CD4-positive, alpha-beta T cell treated with Interleukin-4 for 4 hours (primary cell): ENCODE measurements at places on chromosomes 1 and 21.
A peak's percentile ranks its signal among the peaks of the same experiment; 100 is the strongest.

DNA sequence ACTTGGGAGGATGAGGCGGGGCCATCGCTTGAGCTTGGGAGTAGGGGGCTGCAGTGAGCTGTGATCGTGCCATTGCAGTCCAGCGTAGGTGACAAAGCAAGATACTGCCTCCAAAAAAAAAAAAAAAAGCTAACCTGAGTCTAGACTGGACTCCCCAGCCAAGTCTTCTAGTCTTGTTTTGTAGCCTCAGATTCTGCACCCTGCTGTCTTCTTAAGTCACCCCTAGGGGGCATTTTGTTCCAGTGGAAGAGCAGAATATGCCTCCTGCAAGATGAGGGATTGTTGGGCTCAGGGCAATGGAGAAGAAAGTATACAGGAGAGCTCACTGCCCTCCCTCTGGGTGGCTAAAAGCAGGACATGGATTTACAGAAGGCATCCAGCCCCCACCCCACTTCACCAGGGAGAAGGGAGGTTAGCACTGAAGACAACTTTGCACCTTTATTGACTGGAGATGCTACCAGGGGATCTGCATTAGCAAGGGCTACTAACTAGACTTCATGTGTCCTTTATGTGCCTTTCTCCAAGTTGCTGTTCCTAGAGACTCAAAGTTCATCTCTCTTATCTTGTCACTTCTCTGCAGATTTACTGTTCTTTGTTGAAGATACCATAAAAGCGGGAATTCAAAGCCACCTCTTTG lies 15.3 kb upstream of the RNF187 start:
- DNase-seq, result peak; percentile 42

DNA sequence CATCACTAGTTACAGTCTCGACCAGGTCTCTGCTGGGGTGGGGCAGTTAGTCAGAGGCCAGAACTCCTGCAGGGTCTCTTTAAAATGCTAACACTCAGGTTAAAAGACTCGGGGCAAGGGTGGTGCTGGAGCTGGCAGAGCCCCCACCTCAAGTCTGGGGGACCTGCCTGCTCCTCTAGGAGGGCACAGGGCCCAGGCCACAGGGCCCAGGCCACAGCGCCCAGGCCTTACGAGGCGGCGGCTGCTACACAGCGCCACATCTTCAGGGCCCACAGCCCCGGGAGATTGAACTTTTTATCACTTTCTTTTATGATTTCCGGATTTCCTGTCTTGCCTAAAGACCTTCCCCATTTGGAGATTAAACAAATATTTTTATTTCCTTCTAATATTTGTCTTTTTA lies 10.4 kb downstream of the MPZ start:
- DNase-seq, result no peak

DNA sequence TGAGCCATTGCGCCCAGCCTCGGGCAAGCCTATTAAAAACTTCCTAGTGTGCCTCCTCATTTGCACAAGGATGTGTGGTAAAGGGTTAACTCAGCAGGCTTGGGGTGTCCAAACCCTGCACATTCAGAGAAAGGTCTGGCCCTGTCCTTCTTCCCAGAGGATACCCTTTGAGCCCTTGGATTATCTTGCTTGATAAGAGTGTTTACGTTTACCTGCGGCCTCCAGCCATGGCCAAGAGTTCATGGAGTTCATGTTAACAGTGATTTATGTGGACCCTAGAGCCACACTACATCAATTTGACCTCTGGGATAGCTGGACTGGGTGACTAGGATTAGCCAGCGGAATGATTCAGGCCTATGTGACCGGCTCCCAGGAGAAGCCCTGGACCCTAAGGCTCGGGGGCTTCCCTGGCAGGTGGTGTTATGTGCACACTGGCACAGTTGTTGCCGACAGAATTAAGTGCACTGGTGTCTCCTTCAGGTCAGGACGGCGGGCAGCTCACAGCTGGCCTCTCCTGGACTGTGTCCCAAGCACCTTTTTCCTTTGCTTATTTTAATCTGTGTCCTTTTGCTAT lies 7.7 kb upstream of the TCP10L start:
- DNase-seq, result no peak

GRCh38 chr21:36310016-36310415 lies 10.0 kb upstream of the MORC3 start:
- DNase-seq, result peak; percentile 64

GRCh38 chr1:23528250-23528978 lies 2.6 kb downstream of the E2F2 start:
- DNase-seq, result peak; percentile 90

- no peak for DNase-seq
These were observed 13.5 kb upstream of the CACNA1E start for GRCh38 chr1:181469829-181470228.

DNA sequence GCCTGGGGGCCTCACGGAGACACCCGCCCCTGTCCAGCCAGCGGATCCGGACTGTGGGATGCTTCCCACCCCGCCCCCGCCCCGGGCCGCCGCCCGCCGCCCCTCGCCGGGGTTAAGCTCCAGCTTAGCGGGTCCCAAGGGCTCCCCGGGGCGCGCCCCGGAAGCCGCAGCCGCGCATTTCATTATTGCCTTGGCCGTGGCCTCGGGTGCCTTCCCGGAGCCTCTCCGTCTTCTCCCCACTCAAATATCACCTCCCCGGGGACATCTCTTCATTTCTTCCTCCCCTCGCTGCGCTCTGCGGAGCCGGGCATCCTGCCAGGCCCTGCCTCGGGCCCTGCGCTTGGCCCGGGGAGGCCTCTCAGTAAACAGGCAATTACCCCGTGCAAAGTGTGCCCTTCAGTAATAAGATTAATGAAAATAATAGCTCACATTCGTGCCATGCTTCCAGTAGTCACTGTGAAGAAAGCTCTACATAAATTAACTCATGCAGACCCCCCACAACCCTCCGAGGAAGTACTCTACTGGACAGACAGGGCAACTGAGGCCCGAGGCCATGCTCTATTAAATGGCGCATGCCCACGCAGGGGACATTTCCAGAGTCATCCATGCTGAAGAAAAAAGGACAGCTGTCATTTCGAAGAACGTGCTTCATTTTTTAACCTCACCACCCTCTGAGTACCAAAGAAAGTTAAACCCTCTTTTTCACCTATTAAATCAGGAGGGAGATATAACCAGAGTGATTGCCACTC lies 49.9 kb upstream of the LAPTM5 start:
- no peak for DNase-seq

DNA sequence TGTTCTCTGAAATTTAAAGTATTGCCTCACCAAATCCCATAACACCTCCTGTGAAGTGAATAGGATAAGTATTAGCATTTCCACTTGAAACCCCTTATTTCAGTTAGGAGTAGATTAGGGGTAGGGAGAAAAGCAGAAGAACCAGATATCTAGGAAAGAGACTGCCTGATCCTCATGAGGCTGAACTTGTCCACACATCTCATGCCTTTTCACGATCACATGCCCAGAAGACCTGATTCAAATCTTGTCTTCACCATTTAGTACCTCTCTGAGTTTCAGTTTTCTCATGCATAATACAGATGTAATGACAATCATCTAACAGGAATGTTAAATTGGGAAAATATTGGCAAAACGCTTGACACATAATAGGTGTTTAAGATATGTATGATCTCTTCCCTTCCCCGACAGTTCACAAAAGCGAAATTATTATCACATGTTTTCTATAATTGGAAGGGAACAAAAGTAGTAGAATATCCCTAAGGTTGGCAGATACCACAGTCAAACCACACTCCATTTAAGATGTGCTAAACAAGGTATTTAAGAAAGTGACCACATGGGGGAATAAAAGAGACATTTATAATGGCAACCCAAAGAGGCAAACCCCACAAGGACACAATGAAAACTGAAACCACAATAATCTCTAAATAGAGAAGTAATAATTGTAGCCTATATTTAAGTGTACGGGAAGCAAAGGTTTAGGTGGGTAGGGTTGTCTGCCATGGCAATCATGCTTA lies 25.2 kb downstream of the GFI1 start:
- peak; percentile 39 for DNase-seq

DNA sequence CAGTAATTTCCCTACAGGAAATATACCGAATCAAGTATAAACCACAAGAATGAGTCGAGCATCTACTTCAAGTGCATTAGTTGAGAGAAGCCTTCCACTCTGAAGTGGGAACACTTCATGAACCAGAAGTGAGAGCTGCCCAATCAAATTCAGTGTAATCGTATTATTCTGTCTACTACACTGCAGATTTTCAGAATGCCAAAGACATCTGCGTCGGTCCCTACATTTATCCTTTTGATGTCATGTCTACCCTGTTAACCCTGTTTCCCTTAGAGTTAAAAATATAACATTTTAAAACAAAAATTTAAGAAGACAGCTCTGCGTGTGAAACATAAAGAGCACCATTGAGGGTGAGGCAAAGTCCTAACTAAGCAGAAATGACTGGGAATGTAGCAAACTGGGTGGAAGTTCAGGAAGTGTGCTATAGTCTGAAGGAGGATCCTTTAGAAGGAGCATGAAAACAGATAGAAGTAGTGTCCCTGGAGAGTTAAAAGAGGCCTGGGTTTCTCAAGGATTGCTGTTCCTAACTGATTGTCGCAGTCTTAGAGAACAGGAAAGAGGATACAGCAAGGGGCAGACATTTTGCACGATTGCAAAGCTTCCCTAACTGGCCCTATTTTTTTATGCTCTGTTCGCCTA lies 291.2 kb downstream of the PTPRC start:
- DNase-seq, result peak; percentile 53

DNA sequence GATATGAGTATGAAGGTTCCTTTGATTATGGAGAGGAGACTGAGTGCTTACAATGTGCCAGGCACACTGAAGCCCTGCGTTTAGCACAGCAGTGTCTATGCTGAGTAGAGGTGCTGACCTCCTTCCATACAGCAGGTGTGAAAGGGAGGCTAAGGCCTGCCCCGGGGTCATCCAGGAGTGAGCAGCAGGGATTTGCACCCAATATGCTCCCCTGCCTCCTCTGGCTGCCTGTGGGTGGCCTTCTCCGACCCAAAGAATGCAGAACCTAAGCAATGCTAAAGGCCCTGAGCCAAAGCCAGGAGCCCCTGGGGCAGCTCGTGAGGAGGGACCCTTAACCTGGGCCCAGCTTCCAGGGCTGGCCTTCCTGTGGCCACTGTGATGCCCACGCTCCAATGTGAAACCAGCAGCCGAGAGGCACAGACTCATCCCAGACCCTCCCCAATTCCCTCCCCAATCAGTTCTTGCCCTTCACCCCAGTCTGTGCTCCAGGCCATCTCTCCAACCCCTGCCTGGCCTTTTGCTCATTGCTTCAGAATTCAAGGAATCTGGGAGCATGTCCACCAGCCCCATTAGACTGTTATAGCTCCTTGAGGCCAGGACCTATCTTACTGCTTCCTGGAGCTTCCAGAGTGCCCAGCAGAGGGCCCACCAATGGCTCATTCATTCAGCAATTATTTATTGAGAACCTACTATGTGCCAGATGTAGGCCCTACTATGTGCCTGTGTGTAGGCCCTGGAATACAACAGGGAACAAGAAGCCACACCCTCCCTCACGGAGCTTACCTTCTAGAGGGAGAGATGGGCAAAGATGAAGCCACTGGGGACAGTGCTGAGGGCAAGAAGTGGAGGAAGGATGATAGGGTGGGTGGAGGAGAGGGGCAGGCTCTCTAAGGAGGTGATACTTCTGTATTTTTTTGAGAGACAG lies 53.3 kb downstream of the TAS1R2 start:
- no peak for DNase-seq
